ENCODE measurements at places on chromosomes 12 and 14. TPM values are rescaled to one million over a fixed set of nuclear protein-coding genes. Genes with fewer than 3 reads are reported as not detected.

- peak; percentile 80 for DNase-seq
These were observed 87.4 kb downstream of the B4GALNT3 start for GRCh38 chr12:546920-547845.

DNA sequence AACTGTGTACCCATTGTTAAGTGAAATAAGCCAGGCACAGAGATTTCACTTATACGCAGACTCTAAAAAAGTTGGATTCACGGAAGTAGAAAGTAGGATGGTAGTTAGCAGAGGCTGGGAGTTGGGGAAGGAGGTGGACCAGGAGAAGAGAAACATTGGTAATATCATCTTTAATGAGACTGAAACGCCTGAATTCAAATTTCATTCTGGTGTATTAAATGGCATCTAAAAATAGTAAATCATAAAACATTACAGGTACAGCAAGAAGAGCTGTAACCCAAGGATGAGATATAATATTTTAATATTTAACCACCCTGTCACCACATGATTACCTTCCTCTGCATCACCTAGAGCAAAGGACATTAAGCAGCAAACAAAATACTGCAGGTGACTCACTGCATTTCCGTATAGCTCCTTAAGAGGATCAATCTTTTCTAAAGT is 99.4 kb downstream of the EPS8 start:
- no peak for DNase-seq

GRCh38 chr14:45361727-45362126 is 108.7 kb upstream of the MIS18BP1 start:
- no peak for DNase-seq

INHBC gene
- total RNA-seq = not detected

Measured in natural killer cell treated with Interleukin-12 subunit alpha and Interleukin-12 subunit beta and Interleukin-15 and Interleukin-18, amount 100 ng/mL, for 72 hours (primary cell).